ENCODE measurements at places on chromosomes 6 and 20.

DNA sequence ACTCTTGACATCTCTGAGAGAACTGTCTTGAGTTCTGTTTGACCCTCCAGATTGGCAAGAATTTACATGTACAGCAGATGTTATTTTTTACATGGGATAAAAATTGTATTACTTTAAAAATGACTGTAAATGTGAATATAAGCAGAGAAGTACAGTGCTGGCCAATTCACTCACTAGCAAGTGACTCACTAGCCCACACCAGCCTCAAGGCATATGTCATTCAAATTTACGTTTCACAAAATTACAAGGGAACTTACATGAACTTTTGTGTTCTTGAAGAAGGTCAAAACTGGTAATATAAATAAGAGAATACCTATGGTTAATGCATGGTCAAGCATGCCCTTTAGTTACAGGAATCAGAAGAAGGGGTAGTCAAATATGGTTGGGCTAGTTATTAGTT, 54.0 kb upstream of the HMGCLL1 start:
- peak; percentile 72 for DNase-seq

GRCh38 chr20:62211216-62211615, 8.9 kb downstream of the HRH3 start:
- DNase-seq, result no peak

GRCh38 chr20:47785854-47786764, 828 bp upstream of the SULF2 start:
- peak; percentile 91 for DNase-seq

DNA sequence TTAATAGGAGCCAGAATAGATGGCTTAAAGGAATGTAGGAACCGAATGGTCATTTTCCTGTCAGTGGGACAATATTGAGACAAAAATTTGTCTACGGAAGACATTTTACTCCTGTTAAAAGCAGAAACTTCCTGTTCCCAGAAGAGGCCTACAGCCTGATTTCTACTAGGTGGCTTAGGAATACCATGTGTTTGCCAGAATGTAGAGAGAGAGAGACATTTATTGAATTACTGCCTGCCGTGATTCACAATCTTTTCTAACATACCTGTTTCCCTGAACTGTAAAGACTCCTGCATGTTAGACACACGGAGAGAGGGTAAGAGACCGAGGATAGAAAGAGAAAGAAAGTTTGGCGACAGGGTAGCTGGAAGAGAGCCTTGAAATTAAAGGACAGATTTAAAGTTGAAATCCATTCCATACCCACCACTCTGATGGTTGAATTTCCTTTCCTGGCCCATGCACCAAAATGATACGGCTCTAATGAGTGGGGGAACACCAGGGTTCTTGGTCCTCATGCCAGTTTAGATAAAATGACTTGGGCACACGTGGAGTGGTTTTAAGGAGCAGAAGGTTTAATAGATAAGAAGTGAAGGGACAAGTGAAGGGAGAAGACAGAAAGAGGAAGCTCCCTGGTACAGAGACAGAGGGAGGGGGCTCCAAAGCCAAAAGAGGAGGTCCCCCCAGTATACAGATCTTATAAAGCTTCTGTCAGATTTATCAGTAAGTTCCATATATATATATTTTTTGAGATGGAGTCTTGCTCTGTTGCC, 22.5 kb downstream of the NCOA3 start:
- no peak for DNase-seq
